ENCODE measurements at places on chromosomes 5 and 9. TPM values are rescaled to one million over a fixed set of nuclear protein-coding genes. Genes with fewer than 3 reads are reported as not detected.
A peak's percentile ranks its signal among the peaks of the same experiment; 100 is the strongest.

- no peak for DNase-seq
Measured at GRCh38 chr9:134283692-134284265, 42.5 kb upstream of the RXRA start.

GRCh38 chr9:85115473-85115872 is 445.9 kb downstream of the NTRK2 start:
- DNase-seq: no peak

C9orf153 gene
- total RNA-seq: not detected

DNA sequence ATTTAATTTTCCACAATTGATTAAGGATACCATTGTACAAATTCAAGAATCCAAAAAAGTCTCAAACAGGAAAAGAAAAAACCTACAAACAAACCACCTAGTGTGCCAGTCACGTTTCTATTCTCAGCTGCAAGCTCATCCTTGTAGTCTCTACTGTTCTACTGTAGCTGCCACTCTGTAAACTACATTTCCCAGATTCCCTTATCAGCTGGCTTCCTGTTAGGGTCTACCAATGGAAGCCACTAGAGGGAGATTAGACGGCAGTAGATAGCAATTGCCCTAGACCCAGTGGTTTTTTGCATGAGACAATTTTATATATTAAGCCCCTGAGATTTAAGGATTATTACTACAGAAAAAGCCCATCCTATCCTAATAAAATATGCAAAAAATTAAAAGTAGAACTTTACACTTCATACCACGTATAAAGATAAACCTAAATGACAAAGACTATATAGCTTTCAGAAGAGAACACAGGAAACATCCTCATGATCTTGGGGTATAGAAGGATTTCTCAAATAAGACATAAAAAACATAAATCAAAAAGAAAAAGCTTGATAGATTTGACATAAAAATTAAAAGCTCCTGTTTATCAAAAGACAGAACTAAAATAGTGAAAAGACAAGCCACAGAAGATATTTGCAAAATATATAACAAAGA is 37.4 kb downstream of the P4HA2 start:
- DNase-seq: no peak

EIF4E1B gene
- 1.1 TPM for total RNA-seq

DNA sequence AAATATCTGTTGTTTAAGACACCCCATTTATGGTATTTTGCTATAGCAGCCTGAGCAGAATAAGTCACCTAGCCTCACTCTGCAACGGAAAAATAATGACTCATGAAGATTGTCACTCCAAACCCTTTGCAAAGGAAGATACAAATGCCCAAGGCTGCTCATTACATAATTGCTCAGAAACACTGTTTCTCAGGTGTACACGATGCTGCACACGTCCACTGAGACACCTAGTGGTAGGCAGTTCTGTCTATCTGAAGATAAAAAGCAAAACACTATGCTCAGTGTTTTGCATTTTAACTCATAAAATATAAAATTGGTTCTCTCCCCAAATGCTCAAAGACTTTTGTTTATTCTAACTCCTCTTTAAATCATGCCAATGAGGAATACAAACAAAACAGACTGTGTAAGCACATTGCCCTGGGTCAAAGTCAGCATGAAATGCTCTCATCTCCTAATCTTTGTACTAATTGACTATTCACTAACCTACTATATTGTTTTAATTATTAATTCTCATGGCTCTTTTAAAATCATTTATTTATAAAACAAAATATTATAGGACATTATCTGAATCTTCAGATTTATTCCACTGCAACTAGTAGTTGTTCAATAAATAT is 7.7 kb upstream of the TSLP start:
- DNase-seq: no peak

FAM221B gene
- not detected for total RNA-seq

ALDH1B1 gene
- 64.6 TPM for total RNA-seq

GRCh38 chr5:177293819-177294581 is 9.5 kb downstream of the RAB24 start:
- DNase-seq: no peak

GRCh38 chr9:90290716-90291485 is 351.7 kb downstream of the DIRAS2 start:
- no peak for DNase-seq

PCDHB8 gene
- 4.6 TPM for total RNA-seq

- no peak for DNase-seq
Measured at GRCh38 chr5:16784843-16785791, 151.0 kb downstream of the MYO10 start.

DNA sequence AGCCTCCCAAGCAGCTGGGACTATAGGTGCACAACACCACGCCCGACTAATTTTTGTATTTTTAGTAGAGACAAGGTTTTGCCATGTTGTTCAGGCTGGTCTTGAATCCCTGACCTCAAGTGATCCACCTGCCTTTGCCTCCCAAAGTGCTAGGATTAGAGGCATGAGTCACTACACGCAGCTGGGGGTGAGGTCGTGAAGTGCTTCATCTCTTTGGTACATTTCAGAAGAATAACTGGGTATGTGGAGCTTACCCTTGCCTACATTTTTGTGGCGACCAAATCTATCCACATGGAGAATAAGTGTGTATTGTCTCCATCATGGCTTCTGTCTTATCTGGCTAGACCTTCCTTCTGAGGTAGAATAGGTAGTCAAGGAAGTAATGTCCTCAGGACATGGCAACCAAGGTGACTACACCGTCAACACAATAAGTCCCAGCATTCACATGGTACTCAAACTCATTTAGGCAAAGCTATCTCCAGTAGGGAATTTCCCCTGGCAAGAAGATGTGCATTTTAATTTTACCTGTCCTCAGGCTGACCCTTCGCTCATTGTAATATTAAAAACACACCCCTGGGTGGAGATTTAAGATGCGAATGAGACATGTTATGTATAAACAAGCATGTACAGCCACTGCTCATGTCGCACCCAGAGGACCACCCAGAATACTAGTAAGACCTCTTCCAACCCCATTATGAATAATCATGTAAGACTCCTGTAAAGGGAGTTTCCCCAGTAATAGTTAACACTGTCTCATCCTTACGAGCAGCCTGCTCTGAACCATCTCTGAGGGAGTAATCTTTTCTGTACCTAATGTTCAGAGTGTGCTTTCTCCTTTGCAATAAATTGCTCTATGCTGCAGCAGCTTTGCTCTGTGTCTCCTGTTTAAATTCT is 1173.2 kb downstream of the TAF11L14 start:
- no peak for DNase-seq

GLDC gene
- 145 TPM for total RNA-seq

CARTPT gene
- not detected for total RNA-seq

DNA sequence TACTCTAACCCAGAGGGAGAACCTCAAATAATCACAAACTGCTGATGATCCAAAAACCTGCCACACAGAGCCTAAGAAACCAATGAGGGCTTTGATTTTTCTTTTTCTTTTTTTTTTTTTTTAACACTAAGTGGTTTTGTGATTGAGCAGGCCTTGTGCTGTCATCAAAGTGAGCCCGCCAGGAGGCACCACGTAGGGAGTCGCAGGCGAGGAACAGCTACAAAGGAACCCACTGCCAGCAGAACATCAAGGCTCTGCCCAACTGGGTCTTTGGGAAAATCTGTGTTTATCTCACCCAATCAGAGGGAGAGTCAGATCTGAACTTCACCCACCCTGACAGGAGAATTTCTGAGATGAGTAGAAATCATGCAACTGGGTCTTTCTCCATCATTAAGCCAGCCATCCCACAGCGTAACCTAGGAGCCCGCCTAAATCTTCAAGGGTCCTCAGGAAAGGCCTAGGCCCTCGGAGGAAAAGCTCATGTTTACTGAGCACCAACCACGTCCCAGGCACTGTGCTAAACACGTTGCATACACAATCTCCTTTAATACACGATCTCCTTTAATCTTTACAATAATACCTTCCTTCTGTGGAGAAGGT is 126.9 kb upstream of the FSTL4 start:
- no peak for DNase-seq

GRCh38 chr5:181050016-181050415 is 9.9 kb downstream of the BTNL9 start:
- no peak for DNase-seq

- no peak for DNase-seq
Measured at GRCh38 chr5:117743337-117743736, 1168.7 kb upstream of the SEMA6A start.

RNF180 gene
- 2.7 TPM for total RNA-seq

GRCh38 chr5:83378624-83379289 is 92.8 kb upstream of the VCAN start:
- DNase-seq: no peak

DNA sequence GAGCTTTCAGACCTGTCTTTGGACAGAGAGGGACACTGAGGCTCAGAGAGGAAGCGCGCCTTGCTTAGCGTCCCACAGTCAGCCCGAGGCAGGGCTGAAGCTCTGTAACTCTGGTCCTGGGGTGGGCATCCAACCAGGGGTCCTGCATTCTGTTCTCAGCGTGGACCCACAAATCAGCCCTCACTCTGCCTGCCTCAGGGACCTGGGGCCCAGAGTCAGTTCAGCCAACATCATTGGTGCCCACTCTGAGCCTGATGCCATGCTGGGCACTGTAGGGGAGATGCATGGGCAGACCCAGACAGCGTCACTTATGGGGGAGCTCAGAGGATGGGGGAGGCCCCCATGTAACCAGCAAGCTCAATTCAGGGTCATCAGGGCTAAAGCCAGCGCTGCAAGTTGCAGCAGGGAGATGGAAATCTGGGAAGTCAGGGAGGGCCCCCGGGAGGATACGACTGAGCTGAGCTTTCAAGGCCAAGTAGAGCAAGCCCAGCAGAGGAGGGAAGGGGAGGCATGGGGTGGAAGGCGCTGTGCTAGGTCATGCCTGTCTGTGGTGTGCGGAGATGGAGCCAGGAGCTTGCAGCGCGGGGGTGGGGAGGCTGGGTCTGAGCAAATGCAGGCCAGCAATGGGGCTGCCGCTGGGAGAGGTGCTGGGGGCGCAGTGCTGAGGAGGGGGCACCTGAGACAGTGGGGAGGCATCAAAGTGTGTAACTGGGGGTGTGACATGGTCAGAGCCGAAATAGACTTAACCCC is 21.1 kb downstream of the CORO2A start:
- peak; percentile 37 for DNase-seq

DNA sequence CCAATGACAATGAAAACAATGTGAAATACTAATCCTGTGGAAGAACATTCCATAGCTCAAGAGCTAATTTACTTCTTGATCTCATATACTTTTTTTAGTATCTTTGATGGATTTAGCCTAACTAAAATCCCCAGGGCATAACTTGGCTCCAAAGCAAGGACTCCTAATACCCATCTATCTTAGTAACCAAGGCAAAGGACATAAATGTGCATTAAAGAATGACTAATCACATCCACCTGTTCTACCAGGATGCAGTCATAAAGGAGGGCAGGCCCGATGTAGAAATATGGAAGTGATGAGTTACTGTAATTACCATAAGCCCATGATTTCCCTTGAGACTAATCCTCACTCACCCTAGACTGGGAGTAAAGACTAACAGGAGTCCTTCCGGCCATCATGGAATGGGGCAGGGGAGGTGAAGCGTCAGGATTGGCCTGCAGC is 56.9 kb downstream of the KIF24 start:
- DNase-seq: no peak

DNA sequence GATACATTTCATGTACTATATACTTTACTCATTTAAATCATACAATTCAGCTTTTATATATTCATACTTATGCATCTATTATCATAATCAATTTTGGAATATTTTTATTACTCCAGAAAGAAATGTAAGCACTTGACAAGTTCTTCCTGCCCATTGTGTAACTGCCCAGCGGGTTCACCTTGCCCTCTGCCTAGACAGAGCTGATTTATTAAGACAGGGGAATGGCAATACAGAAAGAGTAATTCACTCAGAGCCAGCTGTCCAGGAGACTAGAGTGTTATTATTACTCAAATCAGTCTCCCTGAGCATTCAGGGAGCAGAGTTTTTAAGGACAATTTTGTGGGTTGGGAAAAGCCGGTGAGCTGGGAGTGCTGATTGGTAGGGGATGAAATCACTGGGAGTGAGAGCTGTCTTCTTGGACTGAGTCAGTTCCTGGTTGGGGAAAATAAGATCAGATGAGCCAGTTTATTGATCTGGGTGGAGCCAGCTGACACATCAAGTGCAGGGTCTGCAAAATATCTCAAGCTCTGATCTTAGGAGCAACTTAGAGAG is 16.1 kb upstream of the SPIN1 start:
- no peak for DNase-seq

GRAMD2B gene
- 10.3 TPM for total RNA-seq

DNA sequence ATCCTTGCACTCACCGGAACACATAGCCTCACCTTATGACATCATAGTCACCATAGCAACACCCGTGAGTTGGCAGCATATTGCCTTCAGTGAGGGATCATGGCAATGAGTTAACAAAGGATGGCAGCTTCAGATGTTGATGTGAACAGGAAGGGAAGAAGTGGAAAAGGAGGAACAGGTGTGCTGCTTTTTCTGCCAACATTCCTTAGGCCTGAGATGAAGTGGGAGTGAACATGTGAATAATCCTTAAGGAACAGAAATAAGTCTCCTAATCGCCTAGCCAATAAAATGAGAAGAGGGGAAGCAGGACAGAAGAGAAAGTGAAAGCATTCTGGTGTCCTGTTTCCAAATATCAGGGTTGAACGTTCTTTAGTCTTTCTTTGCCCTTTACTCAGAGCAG is 360.0 kb downstream of the BRINP1 start:
- DNase-seq: no peak

DNA sequence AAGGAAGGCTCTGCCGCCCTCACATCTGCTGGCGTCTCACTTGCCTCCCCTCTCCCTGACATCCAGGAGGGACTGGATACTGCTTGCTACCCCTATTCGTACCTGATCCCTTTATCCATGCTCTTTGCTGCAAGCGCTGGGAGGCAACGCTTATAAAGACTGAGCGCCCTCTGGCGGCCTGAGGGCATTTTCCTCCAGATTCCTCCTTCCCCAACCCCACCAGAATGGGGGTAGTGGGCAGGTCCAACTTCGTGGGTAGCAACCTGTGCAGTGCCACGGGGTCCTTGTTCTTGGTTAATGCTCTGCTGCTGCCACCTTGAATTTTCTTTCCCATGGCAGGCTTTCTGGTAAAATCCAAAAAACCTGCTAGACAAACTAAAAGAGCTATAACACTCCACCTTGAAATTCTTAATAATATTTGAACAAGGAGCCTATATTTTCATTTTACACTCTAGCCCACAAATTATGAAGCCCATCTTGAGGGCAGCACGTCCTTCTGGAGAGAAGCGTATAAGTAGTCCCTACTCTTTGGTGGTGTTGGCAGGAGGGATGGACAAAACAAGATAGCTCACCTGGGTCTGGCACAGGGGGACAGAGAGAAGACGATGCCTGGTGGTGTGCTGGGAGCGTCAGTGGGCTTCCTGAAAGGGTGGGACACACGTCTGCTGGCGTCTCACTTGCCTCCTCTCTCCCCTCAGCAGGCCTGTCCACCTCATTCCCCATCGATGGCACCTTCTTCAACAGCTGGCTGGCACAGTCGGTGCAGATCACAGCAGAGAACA is 52.5 kb downstream of the JADE2 start:
- peak; percentile 92 for DNase-seq

ZFP37 gene
- 5.2 TPM for total RNA-seq

- peak; percentile 90 for DNase-seq
Measured at GRCh38 chr9:105245029-105245890, 809 bp downstream of the SLC44A1 start.

DNA sequence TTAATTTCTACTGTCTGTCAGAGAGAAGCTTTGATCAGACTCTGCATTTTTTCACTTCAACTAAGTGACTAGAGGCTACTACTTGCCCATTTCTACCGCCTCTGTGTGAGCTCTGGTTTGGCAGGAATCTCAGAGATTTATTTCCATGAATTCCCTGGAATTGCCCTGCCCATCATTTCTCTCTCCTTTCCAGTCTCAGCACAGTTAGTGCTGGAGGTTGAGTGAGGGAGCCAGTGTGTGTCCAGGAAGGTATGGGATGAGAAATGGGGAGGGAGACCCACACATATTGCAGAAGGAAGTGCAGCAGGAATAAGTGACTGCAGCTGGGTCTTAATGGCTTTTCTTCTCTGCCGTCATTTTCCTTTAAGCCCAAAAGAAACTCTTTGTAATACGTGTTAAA is 443.1 kb upstream of the ZNF462 start:
- DNase-seq: no peak

Data from WTC11 (cell line).